ENCODE measurements at places on chromosomes 5 and 9.
A peak's percentile ranks its signal among the peaks of the same experiment; 100 is the strongest.

- DNase-seq, result no peak
Observed at GRCh38 chr5:141363952-141364660, at the start of gene PCDHGA5. PCDHGA5 (plus strand) TSS chr5:141364162; CDS start chr5:141364331, 169 bp downstream.

GRCh38 chr5:179044765-179045164 is 15.4 kb upstream of the ZNF354C start:
- no peak for DNase-seq

DNA sequence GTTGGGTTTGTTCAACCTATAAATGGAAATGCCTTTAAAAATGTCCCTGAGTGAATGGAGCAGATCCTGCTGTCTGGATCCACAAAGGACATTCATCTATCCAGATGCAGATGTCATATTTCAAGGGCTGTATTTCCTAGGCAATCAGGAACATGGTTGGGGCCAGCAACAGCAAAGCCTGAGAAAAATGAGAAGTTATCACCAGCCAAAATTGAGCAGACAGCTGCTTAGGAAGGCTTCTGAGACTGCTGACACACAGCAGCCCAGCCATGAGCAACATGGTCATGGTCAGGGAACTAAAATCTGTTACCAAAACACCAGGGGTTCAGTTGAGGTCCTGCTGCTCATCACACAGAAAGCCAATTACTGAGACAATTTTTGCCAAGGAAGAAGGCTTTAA is 9.2 kb upstream of the IL7R start:
- DNase-seq, result no peak

- peak; percentile 37 for DNase-seq
Observed at GRCh38 chr9:112097712-112098688, 77.1 kb downstream of the SUSD1 start.

DNA sequence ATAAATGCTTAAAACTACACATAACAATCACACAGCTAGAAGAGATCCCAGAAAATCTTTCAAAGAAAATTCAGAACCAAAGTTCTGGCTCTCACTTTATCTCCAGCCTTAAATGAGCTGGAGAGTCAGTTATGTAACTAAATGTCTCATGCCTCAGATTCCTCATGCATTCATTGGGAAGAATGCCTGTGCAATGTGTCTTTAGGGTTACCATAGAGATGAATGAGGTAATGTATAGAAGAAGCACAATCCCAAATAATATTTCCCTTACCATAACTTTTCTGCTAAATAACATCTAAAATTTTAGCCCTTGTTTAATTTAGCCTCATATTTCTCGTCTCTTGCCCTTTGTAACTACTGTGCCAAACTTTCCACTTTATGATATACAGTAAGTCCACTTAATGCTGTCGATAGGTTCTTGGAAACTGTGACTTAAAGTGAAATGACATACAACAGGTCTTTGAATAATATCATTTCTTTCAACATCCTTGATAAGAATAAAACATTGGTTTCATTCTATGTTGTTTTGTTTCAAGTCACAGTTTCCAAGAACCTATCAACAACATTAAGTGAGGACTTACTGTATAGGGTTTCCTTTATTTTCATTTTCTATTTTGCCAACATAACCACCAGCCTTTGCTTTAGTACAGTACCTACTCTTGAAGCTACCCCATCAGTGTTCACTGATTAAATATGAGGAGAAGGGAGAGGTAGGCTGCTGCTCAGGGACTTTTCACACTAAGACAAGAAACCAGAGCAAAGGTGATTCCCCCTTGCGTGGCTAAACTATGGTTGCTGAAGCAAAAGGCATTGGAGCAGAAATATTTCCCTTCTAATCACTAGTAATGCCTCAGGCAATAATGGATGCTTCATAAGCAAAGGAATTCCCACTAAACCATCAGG is 295.7 kb upstream of the PTGER4 start:
- no peak for DNase-seq

GRCh38 chr5:120817044-120817985 is 353.2 kb downstream of the PRR16 start:
- no peak for DNase-seq

DNA sequence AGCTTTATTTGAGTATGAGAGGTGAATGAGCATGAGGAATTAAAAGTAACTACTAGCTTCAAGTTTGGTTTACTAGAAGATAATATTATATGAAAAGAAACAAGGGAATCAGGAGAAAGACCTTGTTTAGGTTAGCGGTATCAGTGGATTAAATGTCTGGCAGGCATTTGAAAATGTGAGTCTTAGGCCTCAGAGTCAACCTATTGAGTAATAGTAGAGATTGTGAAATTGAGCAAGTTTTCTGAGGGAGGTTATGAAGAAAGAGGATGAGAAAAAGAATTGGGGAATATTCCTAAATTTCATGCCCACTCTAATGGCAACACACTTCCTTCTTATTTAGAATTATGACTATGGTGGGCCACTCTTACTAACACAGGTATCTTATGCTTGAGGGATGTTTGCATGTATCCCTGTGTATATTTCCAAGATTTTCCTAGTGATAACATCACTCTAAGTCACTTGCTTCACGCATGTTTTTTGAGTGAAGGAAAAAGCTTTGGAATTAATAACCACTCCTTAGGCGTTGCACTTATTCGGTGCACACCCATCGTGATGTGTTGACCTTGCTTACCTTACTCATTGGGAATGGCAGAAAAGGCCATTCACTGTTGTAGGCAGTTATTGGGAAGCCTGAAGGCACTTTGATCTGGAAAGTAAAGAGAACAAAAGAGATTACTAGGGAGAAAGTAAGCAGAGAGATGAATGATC is 8.2 kb upstream of the ELL2 start:
- no peak for DNase-seq

- DNase-seq, result no peak
Observed at GRCh38 chr9:127132375-127132774, 9.9 kb upstream of the ANGPTL2 start.

DNA sequence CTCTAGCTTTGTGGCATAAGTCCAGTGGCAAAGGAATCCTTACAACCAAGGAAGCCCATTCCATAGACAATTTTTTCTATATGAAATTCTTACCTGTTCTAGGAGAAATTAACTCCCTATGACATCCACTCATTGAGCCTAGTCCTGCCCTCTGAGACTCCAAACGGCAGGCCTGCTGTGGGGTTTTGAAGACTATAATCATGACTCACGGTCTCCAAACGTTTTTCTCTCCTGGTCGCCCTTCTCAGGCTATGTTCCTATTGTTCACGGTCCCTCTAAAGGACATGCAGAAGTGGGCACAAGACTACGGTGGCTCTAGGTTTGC is 611 bp downstream of the EXOSC3 start:
- no peak for DNase-seq

GRCh38 chr9:112848316-112849151 is 42.1 kb downstream of the SLC46A2 start:
- no peak for DNase-seq

- no peak for DNase-seq
Observed at GRCh38 chr5:13480834-13481233, 463.7 kb downstream of the DNAH5 start.

DNA sequence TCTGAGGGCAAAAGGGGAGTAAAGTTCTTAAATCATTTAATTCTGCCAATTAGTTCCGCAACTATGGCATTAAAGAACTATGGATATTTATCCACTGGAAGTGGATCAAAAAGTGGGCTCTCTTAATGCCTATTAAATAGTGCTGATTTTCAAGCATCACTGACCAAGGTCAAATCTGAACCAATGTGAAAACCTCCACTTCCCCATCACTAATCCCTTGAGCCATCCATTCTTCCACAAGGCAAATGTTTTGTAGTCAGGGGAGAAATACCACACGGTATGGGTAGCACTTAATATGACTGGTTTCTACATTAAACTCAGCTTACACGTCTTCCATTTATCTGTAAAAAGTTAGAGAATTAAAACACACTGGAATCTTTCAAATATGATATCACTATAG is 57.6 kb downstream of the MLLT3 start:
- no peak for DNase-seq

- no peak for DNase-seq
Observed at GRCh38 chr5:89147031-89147430, 264.0 kb upstream of the MEF2C start.

- DNase-seq, result peak; percentile 52
Observed at GRCh38 chr9:20621471-20622329, 599 bp downstream of the MLLT3 start.

DNA sequence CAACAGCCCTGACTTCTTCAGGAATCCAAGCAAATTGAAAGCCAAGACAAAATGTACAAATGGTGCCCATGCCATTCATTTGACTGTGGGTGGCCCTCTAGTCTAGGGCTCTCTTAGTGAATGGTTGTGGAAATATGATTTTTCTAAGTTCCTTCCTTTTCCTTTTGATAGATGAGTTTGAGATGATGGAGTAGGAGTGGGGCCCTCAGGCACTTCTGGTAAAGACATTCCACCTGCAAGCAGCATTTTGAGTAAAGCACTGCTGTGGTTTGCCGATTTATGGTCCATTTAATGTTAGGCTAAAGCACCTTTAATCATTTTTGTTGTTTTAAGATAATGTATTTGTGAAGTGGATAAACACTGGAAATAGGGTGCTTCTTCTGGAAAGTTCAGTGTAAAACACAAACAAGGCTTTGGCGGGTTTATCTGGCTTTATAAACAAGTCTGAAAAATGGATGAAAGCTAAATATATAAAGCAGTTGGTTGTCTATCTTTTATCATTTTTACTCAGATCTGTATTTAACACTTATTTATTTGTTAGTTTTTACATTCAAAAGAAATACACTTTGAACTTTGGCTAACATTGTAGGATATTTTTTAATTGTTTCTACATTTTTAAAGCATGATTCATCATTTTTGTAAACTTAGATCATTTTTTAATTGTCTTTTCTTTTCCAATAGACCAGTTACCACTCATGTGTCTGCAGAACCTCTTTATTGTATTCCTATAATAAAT is 213.5 kb downstream of the PJA2 start:
- no peak for DNase-seq

GRCh38 chr5:138107213-138107612 is 23.4 kb downstream of the WNT8A start:
- no peak for DNase-seq

DNA sequence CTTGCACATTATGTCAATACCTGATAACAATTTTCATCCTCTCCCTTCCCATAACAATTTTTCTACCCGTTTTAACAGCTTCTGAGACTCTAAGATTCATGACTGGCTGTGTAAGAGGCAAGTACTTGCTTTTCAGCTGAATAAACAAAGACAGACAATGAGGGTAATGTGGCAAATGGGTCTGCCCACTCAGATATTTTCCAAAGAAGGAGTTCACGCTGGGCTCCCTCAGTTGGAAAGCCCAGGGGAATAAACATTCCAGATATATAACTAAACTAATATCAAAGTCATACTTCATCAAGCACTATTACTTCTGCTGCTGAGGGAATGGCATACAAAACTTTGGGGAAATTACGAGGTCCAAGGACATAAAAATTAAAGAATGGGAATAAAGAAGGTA is 24.4 kb downstream of the MEGF9 start:
- no peak for DNase-seq

DNA sequence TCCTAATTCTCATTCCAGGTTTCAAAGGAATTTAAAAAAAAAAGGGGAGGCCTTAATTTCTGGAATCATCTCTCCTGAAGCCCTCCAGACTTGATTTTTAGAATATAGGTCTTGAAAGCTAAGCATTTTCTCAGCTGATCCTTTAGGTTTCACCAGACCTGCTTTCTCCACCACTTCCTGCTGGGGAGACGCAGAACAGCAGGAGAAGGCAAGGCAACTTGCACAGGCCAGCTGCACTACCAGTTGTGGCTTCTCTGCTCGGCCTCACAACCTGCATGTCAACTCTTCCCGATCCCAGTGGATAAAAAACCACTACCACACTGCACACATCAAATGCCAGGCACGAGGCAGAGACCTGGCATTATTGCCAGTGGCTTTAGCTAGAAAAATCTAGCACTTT is 119.8 kb downstream of the SIL1 start:
- DNase-seq, result no peak

GRCh38 chr5:570446-570845 is 41.7 kb upstream of the CEP72 start:
- no peak for DNase-seq

Measured in stimulated activated CD4-positive, alpha-beta T cell treated with anti-CD3 and anti-CD28 coated beads, Interleukin-1b, Interleukin-23, amount 100 ng/mL, for 1 hour (primary cell).